ENCODE measurements at places on chromosomes 2 and 18.

DNA sequence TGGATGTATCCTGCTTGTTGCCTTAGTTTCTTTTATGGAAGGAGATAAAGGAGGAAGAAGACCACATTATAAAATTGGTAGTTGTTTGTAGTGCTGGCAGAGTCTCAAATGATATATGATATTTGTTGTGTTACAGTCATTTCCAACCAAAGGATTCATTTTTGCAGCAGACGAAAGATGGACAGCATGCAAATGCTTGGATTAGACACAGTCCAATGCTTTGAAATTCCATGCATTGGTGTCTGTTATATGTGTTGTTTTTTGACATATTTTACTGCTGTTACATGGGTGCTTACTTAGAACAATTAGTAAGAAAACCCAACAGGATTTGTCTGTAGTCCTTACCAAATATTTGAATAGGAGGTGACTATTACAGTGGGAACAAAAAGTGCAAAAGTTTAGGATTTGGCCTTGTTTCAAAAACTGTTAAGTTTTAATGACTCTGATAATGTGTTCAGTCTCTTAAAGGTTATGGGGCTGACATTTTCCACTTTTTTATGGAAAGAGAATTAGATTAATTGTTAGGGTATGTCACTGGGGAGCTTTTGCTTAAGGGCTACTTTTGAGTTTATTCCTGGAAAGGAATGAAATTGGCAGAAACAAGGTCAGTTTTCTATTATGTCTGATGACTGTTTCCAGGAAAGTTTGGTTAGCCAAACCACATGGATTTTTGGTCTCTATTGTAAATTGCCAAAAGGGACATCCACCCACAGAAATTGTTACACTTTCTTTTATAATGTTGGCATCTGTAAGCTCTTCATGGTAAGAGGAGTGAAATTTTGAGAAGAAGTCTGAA lies 229.4 kb upstream of the MMADHC start:
- DNase-seq, result no peak

DNA sequence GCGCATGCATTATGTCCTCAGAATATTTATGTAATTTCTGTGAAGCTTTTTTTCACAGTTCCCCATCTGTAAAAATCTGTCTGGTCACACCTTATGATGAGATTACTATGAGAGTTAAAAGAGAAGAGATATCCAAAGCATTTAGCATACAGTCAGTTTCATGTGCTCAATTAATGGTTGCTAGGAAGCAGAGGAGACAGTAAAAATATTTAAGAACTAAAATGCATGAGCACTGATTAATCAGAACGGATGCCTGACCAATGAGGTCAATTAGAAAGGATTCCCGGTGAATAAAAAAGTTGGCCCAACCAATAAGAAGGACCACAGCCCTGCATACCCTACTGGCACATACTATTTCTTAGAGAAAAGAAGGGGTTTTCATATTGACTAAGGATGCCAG lies 12.0 kb upstream of the CRIM1 start:
- DNase-seq, result no peak

GRCh38 chr2:226934546-226935201 lies 98.8 kb downstream of the RHBDD1 start:
- DNase-seq, result no peak

GRCh38 chr2:210606001-210606400 lies 49.6 kb downstream of the CPS1 start:
- no peak for DNase-seq

DNA sequence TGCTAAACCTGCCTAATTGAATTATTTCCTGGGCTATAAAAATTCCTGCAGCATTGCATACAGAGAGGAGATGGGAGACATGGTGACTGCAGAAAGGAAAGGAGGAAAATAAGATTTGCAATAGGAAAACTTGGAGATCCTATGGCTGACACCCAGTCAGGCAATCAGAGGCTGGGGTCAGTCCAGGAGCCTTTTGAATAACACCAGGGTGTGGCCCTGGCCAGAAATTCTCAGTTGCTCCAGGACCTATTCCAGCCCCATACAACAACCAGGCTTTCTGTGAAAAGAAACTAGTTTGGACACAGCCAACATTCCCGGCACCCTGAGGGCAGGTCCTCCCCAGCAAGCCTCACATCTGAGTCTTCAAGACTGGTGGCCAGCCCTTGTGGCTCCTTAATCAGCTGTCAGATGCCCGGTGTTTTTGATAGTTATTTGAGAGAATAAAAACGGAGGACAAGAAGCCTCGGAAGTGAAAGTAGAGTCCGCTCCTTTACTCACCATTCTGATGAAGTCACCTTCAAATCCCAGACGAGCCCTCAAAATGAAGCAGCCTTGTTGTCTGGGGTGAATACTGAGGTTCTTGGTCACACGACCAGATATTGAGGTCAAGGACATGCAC lies 31.1 kb upstream of the GMCL1 start:
- peak; percentile 28 for DNase-seq

DNA sequence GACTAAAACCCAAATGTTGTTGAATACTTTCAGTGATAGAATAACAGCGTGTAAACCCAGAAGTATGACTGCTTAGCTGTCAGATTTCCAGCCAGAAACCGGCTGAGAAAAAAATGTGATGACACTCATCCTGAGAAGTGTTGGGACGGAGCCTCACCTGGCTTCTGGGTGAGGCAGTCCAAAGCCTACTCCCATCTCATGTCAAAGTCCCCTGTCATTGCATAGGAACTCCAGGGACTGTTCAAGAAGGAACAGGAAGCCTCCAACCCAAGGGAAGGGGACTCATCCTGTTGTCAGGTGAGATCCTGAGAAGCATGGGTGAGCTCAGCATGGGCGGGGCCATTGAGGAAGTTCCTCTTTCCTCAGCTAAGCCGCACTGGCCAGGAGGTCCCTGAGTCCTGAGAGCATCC lies 11.3 kb upstream of the CHRNA1 start:
- DNase-seq, result no peak

DNA sequence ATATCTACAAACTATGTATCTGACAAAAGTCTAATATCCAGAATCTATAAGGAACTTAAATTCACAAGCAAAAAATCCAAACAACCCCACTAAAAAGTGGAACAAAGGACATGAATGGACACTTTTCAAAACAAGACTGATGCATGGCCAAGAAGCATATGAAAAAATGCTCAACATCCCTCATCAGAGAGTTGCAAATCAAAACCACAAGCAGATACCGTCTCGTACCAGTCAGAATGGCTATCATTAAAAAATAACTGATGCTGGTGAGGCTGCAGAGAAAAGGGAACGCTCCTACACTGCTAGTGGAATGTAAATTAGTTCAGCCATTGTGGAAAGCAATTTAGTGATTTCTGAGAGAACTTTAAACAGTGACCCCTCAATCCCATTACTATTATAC lies 56.5 kb downstream of the CCBE1 start:
- no peak for DNase-seq

DNA sequence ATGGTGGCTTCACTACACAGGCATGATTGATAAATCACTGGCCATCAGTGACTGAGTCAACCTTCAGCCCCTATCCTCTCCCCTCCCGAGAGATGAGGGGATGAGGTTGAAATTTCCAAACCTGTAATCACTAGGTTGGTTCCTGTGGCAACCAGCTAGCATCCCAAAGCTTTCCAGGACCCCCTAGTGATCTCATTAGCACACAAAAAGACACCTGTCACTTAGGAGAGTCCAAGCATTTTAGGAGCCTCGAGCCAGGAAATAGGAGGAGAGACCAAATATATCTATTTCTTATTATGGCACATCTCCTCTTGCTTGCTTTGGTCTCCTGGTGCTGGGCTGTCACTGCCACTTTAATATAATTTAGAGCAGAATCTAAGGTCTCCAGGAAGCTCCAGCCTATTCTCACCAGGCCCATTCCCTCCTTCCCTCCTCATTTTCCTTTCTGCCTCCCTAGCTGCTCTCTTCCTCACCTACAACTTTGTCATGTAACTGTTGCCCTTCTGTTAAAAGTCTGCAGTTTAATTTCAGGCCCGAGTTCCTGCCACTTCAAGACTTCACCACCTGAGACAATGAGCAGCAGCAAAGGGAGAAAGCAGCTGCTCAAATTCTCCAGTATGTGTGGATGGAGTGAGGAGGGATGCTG lies 33.2 kb upstream of the NAB1 start:
- no peak for DNase-seq

GRCh38 chr18:12841070-12841469 lies 43.0 kb downstream of the PTPN2 start:
- no peak for DNase-seq

GRCh38 chr2:10004836-10005235 lies 38.5 kb upstream of the KLF11 start:
- no peak for DNase-seq

- DNase-seq, result no peak
These were observed 125.4 kb downstream of the CELF4 start for GRCh38 chr18:37440206-37440605.

DNA sequence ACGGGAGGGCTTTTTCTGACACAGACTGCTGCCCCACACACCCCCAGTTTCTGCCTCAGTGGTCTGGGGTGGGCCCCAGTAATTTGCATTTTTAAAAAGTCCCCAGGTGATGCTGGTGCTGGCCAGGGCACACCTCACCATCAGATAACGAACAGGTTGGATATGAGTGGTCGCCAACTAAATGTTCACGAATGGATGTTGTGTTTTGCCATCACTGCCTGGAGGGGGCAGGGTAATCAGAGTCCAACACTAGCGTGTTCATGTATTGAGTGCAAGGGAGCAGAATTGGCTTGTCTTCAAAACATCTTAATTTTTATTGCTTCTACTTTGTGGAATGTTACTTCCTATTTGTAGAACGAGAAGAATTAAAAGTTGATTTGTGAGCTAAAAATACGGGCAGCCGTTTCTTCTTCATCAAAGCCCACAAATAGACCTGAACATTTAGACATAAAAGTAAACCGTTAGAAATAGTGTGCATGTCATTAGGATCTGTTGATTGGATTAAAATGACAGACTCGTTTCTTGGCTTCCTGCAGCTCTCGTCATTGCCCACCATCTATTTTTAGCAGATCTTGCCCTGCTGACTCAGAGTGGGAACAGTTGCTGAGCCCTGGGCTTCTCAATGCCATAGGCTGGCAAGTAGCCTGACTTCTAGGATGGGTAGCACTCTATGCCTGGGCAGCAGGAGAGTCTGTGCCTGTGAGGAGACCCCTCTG lies 45.2 kb downstream of the NCK2 start:
- peak; percentile 70 for DNase-seq

DNA sequence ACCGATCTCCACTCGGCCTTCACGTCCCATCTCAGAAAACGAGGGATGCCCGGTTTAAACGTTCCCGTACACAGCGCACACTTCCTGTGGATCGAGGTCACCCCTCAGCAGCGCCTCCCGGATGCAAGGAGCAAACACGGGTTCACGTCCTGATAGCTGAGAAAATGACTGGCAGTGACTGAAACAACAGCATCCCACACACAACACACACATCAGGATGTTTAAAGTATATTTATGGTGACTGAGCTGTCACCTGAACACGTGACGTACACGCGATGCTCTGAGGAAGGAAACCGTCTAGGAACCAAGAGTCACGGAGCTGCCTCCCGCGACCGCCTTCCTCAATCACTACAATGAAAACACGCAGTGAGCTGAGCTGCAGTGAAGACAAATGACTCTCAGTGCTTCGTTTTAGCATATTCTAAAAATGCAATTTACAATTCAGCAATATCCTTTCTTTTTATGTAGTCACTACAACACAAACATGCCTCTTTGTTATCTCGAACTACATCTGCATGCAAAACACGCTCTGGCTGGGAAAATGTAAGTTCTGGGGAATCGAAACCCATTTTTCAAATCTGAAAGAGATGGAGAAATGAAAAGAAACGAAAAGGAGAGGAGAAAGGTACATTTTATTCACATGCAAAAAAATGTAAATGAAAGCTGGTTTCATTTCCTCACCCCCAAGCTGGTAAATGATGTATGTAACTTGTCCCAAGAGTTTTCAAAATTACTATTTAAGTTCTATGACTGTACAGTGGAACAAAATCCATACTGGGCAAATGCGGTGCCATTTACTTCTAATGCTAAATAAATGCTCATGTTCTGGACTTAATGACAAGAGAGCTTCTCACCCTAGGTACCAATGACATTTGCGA lies 19.8 kb downstream of the HDAC4 start:
- DNase-seq, result no peak

- no peak for DNase-seq
These were observed 122.2 kb downstream of the INHBB start for GRCh38 chr2:120468136-120468535.

- no peak for DNase-seq
These were observed 60.7 kb downstream of the TET3 start for GRCh38 chr2:74045454-74045853.

DNA sequence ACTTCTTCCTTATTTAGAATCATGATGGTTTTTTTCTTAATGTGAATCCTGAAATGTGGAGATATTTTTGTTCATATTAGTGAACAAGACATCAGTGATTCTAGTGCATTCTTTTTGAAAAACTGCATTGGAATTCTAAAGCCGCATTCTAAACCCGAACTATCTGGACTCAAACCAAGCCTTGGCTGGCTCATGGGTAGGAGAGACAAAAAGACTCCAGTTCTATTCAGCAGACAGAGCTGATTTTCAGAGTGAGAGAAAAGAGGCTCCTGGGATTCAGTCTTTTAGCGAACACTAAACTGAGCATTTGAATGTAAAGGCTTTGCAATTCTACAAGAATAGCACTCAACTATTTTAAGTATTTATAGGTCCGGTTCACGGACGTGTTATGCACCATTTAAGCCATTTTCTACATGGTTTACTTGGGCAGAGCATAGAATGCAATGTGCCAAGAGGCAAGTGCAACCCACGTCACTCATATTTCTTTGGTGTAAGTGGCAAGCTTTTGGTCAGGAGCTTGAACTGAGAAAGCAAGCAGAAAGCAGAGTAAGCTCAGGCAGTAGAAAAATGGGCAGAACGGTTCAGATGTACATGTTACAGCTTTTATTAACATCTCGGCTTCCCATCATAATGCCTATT lies 227.3 kb upstream of the RAB12 start:
- no peak for DNase-seq

- no peak for DNase-seq
These were observed 680.6 kb upstream of the FANCL start for GRCh38 chr2:58921676-58922075.

- DNase-seq, result peak; percentile 50
These were observed 166.4 kb downstream of the TMEM247 start for GRCh38 chr2:46645681-46646162.

DNA sequence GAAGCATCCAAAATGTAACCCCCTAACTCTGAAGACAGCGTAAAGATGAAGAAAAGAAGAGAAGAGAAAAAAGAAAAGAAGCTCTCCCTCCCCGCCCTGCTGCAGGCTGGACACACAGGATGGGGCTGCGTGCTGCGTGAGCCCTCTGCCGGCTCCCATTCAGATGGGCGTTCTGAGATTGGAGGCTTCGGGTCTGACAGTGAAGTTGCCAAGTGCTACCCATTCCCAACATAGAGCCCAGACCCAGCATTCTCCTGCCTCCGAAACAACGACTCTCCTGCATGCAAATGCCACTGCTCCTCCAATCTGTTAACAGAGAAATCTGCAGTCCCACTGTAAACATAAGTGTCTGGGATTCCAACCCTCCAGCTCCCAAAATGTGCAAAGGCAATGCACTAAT lies 234.9 kb downstream of the BCL11A start:
- no peak for DNase-seq

- DNase-seq, result no peak
These were observed 129.7 kb downstream of the RTP5 start for GRCh38 chr2:241999184-241999583.
